NCI-H1694 treated with DMSO at 0.1 percent for 48 hours (cell line): ENCODE measurements at places on chromosomes 16 and 17.

DNA sequence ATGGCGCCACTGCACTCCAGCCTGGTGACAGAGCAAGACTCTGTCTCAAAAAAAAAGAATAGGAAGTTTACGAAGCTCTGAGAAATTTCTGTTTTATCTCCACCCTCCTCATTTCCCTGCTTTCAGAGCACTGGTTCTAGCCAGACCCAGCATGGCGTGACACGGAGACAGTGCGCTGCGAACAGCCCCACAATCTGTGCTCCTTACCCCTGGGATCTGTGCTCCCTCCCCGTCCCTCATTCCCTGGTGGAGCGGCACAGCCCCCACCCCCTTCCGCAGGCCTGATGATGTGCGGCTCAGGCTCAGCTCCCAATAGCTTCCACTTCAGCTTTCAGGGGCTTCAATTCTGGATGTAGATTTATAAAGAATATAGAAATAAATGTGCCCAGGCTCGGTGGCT, 56.1 kb upstream of the ENDOV start:
- DNase-seq = no peak

- DNase-seq = no peak
These were observed 131.0 kb downstream of the C16orf78 start for GRCh38 chr16:49504626-49505025.

- DNase-seq = no peak
These were observed 6.2 kb downstream of the CRISPLD2 start for GRCh38 chr16:84825896-84826557.

- DNase-seq = no peak
These were observed 52.2 kb upstream of the HAPSTR1 start for GRCh38 chr16:9039210-9039609.

DNA sequence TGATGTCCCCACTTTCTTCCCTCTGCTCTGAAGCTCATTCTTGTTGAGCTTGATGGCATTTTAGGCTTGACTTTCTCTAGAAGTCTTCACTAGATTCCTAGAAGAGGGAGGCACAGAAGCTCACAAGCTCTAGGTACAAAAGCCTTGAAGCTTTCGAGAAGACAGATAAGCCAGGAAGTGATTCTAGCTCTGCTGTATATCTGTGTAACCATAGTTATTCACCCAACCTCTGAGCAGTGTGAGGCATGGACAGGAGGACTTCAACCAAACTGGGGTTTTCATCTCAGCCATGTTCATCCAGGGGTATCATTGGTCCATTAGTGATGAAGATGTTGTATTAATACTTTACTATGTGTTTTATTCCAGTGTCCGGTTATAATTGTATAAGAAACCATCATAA, 299.7 kb downstream of the CDH13 start:
- no peak for DNase-seq

DNA sequence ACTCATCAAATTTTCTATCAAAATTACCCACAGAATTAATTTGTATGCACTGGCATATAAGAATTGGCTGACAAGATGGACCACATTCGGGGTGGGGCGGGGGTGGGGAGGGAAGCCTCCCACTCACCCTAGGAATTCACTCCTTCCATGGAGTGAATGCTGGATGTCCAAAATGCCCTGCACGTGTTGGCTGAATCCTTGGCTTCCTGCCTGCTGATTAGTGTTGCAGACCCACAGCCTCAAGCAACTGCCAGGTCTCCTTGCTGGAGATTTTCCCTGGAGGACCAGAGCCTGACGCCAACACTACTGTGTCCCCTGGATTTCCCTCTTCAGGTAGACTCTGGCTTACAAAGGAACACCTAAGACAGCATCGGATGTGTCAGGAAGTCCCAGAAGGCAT, 575.7 kb upstream of the CDH11 start:
- no peak for DNase-seq

GRCh38 chr16:1117176-1117900, 21.3 kb upstream of the C1QTNF8 start:
- DNase-seq = no peak

DNA sequence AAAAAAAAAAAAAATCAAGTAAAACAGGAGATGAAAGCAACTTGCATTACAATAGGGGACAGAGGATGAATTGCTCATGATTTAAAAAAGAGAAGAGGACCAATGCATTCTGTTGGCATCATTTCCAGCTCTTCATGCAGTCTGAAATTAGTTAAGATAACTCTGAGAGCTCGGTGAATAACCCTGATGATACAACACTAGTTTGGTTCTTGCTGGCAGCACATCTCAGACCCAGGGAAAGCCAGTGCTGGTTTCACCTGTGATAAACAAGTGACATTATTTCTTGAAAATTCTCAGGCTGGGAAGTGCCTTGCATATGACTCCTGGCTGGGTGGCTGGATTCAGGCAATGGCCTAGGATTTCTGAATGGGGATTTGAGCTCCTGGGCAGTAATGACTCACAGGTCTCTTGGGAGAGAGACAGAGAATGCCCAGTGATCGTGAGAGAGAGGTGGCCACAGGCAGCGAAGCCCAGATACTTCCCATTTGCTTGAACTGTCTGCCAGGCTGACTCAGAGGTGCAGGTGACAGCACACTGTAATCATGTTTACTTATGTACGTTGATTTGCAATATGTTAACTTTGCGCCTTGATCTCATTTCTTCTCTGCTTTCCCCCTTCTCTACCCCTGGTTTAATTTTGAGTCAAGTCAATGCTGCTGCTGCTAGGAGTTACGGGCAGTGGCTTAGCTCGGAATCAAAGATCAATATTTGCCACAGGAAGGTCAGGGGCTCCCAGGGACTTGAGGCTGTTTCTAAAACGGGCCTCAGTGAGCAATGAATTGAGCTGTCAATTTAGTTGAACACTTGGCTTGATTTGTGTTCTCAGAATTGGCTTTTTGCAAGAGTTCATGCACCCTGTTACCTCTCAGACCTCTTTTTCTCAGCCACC, 27.1 kb downstream of the ARSG start:
- no peak for DNase-seq

- no peak for DNase-seq
These were observed 7.1 kb upstream of the ZNF747 start for GRCh38 chr16:30541502-30542329.
